Retina (tissue), 1 donor: ENCODE measurements at places on chromosomes 16 and 17.
A peak's percentile ranks its signal among the peaks of the same experiment; 100 is the strongest.

- no peak for DNase-seq
Observed at GRCh38 chr16:6095414-6095813, 997.8 kb upstream of the EEF2KMT start.

GRCh38 chr17:40153603-40154236 is 13.4 kb downstream of the CASC3 start:
- DNase-seq = no peak

- DNase-seq = no peak
Observed at GRCh38 chr17:3895354-3895753, 2.5 kb upstream of the CAMKK1 start.

DNA sequence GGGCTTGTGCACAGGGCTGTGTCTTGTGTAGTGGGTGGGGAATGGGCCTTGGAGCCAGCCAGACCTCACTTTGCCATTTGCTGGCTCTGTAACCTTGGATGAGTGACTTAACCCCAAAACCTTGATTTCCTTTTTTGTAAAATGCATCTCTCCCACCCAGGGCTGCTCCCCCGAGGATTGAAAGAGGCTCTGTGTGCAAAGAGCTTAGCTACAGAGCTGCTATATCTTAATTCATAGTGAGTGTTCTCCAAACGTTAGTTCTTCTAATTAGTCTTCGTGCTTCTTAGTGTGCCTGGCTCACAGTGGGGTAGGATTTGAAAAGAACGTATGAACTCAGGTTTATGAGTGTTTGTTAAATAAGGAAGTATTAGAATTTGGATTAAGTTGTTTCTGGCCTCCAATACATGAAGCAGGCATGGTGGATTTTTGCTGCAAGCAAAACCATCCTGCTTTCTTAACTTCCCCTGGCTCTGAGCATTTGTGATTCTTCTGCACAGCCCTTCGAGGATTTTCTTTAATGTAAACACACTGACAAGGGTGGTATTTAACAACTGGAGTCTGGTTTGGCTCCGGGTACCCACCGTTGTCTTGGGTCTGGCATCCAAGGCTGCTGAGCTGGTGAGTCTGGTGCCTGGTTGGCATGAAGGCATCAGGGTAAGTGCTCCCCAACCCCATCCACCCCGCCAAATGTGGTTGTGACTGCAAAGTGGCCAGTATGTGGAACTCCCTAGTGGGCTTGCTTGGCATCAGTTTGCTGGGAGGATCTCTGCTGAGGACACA is 29.7 kb downstream of the KSR1 start:
- no peak for DNase-seq

DNA sequence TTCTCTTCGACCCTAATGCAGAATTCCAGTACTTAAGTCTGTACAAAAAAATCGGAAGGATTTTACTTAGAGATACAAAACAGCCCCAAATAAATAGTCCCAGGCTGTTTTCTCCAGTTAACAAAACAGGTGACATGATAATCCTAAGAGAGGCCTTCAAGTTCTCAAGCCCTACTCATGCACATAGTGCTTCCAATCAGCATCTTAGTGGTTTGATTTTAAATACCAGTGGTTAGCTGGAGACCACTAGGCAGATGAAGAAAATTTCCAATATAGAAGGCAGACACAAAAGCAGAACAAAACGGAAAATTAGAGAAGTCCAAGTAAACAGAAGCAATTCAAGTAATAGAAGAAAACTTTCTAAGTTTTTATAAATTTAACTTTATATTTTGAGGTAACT is 5.2 kb upstream of the OR4D2 start:
- no peak for DNase-seq

DNA sequence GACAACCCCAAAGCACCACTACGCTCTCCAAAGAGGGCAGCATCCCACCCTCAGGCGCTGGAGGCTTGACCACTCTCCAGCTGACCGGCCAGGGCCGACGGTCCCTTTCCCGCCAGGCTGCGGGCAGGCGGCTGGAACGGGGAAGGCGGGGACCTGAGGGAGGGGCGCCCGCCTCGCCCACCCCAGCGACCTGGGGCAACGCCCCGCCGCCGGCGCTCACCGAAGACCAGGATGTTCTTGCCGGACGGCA is 431 bp downstream of the DYNC1LI2 start:
- DNase-seq = no peak

DNA sequence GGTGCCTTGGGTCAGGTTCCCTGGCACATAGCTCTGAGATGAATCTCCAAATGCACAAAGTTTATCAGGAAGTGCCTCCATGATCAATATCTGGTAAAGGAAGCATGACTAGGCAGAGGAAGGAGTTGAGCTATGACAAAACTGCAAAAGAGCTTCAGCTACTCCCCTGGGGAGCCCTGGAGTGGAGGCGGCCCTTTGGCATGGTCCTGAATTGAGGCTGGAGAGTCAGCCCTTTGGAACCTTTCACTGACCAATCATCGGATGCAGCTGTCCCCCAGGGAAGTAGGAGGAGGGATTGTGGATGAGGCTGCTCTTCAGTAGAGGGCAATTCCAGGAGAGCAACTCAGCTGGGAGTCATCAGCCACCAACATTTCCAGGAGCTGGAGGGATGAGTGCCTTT is 46.1 kb upstream of the NLRP1 start:
- DNase-seq = peak; percentile 18

GRCh38 chr16:15594711-15595320 is 48.1 kb downstream of the MARF1 start:
- no peak for DNase-seq

DNA sequence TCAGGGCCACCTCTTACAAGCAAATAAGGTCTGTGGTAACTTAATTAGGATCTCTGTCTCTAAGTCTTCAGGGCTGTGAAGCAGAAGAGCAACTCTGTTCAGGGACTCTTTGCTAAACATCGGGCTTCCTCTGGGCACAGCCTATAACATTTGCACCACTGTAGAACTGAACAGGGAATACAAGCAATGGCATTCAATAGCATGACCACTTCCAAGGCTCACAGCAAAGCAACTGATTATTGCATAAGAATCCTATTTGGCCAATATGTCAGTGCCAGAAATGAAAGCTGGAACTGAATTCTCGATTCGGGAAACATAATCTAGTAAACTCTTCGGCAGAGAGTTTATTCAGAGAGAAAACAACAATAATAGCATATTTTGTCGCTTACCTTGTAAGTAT is 92.2 kb upstream of the AMZ2 start:
- DNase-seq = no peak

- no peak for DNase-seq
Observed at GRCh38 chr16:59260892-59261291, 526.8 kb upstream of the GOT2 start.

GRCh38 chr17:79633993-79634813 is 23.4 kb upstream of the RBFOX3 start:
- DNase-seq = no peak

DNA sequence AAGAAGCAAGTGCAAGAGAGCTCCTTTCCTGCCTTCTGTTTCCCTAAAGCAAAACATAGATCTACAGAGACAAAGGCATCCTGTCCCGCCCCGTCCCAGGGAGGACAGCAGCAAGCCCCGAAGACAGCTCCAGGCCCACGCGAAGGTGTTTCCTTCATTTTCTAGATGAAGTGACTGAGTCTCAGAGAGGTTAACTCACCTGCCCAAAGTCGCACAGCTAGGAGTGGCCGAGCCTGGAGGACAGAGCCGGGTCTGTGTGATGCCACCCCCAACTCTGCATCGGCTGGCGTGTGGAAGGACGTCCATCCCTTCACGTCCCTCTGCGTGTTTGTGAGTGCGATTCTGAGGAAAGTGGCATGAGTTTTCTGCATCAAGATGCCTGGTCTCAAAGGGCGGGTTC is 187.2 kb upstream of the CHMP6 start:
- no peak for DNase-seq

DNA sequence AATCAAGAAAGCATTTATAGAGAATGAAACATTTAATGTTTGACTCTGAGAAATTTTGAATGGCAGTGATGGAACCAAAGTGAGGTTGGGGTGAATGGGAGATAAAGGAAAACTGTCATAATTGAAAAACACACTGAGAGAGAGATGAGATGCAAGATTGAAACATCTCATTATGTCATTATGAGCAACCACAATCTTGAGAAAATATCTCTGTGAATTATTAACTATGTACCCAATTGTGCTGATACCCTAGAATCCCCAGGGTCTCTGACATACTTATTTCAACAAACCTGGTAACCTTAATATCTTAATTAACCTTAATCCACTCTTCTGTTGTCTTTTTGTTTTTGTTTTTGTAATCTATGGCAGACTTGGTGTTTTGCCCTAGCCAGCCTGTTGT is 143.5 kb upstream of the HLF start:
- DNase-seq = no peak

DNA sequence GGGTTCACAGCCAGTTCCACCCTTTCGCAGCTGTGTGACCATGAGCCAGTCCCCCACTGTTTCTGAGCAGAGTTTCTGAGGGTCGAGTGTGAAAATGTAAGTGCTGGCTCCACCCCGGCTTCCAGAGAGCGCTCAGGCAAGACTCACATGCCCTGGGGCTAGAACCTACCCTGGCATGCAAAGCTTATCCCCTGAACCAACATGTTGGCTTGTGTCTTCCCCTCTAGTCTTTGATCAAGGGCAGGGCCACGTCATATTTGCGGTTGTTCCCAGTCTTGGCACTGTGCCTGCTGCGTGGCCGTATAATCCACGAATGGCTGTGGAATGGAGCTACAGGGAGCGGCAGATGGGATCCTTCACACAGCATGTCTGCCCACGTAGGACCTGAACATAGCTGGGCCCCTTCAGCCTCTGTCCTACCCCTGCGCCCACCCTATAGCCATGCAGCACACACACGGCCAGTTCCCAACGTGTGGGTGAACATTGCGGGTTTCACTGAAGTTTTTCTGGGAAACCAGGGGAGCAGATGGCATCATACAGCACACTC is 84.8 kb downstream of the MRM1 start:
- DNase-seq = no peak

DNA sequence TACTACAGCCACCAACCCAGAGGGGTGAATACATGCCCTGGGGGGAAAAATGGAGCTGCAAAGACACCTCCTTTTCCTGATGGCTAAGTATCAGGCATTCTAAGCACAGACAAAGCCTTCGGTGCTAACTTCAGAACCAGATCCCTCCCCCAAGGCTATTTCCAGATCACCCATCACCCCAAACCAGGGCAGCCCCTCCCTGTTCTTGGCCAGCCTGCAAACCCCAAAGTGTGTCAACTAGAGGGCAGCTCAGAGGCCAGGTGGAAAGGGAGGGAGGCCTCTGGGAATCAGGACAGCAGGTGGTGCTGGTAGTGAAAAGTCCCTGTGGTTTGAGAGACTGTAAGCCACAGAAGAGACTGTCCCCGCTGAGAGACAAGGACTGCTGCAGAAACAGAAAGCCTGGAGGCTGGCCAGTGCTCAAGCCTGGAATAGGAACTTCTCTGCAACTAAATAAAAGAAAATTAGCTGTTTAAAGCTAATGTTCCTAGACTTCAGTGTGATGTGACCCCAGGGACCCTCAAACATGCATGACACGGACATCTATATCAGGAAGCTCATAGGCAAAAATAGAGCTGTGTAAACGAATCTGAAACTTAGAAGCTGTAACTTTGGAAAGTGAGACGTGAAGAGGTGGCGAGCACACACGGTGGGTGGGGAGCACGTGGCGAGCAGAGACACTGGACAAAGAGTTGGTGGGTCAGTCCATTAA is 9.1 kb downstream of the TUBG1 start:
- DNase-seq = peak; percentile 17

DNA sequence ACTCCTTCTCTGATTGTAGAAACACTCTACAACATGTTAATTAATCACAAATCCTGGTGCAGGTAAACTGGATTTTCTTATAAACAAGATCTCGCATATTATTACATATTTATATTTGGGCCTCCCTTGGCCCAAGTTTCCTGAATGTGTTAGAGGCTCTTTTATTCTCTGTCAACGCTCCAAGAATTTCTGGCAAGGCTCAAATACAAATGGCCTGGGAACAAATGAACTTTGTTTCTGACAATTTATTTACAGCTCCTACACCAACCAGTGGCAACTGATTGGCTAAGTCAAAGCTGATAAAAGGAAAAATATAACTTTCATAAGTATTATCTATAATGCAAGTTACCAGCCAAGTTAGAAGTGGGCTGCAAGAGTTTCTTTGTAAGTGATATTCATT is 64.9 kb upstream of the CORO6 start:
- DNase-seq = no peak

DNA sequence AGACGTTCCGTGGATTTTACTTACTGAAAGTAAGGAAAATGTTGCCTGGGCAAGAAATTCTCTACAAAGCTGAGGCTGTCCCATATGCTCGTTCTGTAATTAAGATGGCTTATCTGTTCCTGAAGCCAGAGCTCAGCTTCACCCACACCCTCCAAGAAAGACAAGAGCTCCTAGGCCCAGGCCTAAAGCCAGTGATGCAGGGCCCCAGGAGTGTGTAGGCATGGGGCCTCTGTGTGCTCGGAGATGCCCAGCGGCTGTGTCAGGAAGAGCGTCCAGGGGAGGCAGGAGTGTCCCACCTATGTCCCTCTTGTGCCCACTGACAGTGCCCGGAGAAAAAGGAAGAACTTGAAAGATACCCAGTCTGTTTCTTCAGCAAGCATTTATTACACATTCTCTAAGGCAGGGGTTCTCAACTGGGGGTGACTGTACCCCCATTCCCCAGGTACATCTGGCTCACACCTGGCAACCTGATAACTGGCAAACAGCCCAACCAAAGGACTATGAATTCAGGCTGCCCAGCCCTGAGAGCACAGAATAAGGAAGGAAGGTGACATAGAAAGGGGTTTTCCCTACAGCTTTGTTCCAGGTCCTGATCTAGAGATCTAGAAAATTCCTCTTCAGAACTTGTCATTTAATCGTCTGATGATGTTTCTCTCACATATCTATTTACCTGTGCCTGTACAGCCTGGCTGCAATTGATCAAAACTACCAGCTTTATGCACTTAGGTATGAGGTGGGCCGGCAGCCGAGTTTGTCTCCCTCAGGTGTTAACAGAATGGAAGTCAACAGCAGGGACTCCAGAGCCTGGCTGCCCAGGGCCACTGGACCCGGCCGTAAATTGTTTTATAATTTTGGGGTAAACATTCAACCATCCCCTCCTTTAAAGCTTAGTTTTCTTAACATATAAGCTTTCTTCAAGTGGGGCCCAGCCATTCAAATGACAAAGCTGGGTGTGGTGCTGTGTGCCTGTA is 12.0 kb downstream of the SNN start:
- DNase-seq = no peak

DNA sequence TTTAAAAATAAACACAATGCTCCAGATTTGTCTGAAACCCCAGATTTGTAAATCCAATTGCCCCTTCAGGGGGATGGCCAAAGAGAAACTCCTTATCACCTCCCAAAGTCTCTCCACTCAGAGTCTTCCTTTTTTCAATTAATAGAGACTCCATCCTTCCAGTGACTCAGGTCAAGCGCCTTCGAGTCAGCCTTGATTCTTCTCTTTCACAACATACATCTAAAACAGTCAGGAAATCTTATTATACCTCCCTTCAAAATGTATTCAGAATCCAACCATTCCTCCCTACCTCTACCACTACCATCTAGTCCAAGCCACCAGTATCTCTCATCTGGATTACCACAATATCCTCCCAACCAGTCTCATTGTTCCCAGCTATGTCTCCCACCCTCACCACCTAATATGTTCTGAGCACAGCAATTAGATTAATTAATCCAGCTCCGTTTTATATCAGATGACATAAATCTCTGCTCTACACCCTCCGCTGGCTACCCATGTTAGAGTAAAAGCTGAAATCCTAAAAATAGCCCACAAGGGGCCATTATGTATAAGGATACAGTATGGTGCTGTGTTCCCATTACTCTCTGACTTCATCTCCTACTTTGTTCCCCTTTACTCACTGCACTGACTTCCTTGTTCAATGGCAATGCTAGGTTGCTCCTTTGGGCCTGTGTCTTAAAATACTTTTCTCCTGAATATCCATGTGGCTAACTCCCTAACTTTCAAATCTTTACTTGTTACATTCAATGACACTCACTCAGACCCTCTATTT is 11.8 kb downstream of the SIAH1 start:
- no peak for DNase-seq
